ENCODE measurements at places on chromosomes 3 and 15. TPM values are rescaled to one million over a fixed set of nuclear protein-coding genes. Genes with fewer than 3 reads are reported as not detected.

UTS2B gene
- total RNA-seq = 2.5 TPM

VPS39 gene
- 58.0 TPM for total RNA-seq

COL8A1 gene
- 3.4 TPM for total RNA-seq

CHAC1 gene
- total RNA-seq = 5.5 TPM

DPPA4 gene
- not detected for total RNA-seq

Measured in melanocyte of skin (primary cell).